ENCODE measurements at places on chromosomes 1 and 21. TPM values are rescaled to one million over a fixed set of nuclear protein-coding genes. Genes with fewer than 3 reads are reported as not detected.

Gene NUAK2
- total RNA-seq = 1.6 TPM

DNA sequence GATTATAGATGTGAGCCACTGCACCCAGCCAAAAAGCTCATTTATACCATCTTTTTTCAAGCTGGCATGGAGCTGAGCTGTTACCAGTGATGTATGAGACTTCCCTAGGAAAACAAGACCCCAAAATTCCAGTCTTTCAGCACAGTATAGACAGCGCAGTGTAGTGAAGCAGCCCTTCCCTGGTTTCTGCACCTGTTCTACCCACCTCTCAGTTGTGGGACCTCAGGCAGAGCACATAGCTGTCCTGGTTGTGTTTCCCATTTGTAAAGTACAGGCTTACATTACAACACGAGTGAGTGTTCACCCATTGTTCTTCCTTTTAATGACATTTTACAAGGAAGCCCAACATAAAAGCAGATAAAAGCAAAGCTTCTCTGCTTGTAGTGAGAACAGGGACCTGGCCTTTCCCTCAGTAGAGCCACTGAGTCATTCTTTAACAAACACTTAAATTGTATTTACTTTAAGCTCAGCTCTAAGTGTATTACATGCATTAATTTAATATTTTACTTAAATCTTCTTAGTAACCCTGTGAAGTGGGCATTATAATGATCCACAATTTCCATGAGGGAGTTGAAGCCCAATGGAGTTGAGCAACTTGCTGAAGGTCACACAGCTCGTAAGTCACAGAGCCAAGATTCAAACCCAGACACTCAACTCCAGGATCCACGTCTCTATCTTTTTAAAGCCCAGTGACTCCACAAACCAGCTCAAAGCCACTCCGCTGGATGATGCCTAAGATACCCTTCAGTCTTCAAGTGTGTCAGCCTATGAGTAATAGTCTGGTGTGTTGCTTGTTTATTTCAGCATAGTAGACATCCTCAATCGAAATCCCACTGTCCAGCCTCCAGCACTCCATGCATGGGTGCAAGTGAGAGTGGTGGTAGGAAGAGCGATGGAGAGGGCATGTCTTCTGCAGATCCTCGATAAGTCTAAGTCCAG, 40.5 kb upstream of the CAPZB start:
- DNase-seq = no peak

GRCh38 chr1:192133350-192133926, 24.8 kb upstream of the RGS18 start:
- DNase-seq = no peak

DNA sequence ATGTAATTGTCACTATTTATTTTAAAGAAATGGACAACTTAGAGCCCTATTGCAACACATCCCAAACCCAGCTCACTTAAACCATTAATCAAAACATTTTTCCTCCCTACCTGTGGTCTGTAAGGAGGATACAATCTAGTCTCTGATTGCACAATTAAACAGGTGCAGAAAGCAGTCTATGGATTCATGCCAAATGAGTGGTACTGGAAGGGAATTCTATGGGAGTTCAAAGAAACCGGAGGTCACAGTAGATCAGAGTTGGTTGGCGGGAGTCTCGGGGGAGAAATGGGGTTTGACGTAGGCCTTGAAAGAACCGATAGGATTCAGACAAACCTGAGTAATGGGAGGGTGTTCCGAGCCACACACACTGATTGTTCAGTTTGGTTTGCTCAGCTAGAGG, 314.9 kb downstream of the KIF26B start:
- DNase-seq = no peak

GRCh38 chr21:14947613-14948160, 117.1 kb downstream of the NRIP1 start:
- DNase-seq = no peak

All from activated CD8-positive, alpha-beta T cell treated with anti-CD3 and anti-CD28 coated beads, Interleukin-2, amount 10 ng/mL, durations not matched to agents 7 days and 5 days (primary cell).